ENCODE measurements at places on chromosomes 12 and 14.

GRCh38 chr14:65872536-65872935 lies 460.0 kb downstream of the FUT8 start:
- no peak for DNase-seq

- no peak for DNase-seq
These were observed 32.9 kb downstream of the LGR5 start for GRCh38 chr12:71472441-71472911.

DNA sequence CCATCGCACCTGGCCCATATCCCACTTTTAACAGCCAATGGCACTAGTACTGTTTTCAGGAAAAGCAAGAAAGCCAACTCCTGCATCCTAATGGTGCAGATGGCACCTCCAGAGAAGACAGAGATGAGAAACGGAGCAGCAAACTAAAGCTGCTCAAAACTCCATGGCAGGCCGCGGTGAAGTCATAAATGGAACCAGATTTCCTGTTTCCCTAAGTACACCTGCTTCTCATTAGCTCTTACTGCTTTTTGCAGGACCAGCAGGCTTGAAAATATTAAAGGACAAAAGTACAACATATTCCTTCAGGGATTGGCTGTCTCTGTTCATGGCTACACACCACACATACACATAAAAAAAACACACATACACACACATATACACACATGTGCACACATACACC lies 36.7 kb upstream of the LGALS3 start:
- DNase-seq: no peak

DNA sequence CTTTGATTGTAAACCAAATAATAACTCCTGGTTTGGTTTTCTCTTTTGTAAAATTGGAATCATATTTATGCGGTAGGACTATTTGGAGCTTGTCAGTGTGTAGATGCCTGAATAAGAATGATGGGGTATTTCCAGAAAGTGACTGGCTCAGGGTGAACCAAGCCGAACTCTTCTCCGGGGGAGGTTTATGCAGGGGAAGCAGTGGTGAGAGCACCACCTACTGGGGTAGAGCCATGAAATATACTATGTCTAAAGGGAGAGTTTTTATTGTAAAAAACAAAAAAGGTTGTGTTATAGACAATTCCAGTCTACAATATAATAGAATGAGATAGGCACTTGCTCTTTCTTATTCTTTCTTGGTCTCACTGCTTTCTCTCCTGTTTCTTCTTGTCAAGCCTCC lies 222.9 kb upstream of the SLC16A7 start:
- no peak for DNase-seq

- DNase-seq: no peak
These were observed 224.8 kb downstream of the DACT1 start for GRCh38 chr14:58862416-58863160.
